ENCODE measurements at places on chromosomes 2 and 18.

DNA sequence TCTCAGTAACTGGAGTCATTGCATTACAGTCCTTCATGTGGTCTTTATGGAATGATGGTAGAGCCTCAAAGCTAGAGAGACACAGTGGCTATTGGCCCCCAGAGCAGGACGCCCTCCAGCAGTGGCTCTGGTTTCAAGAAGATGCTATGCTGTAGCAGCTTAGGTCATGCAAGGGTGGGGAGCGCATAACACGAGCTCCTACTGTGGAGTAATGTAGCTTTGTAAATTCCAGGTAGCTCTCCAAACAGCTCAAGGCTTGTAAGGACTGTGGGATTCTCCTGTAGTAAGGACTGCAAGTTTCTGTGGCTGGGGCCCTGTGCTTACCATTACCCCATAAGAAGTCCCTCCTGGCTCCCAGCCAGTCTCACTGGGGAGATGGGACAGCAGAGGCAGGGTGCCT lies 15.6 kb downstream of the APLF start:
- no peak for DNase-seq

GRCh38 chr2:11550901-11551568 lies 17.2 kb downstream of the GREB1 start:
- no peak for DNase-seq

GRCh38 chr18:42929857-42930256 lies 185.6 kb downstream of the RIT2 start:
- DNase-seq = no peak

- DNase-seq = no peak
Measured at GRCh38 chr18:27372386-27372785, 187.3 kb upstream of the CHST9 start.

- no peak for DNase-seq
Measured at GRCh38 chr18:44799382-44799906, 118.8 kb downstream of the SETBP1 start.

- DNase-seq = no peak
Measured at GRCh38 chr2:96538487-96539214, 2.1 kb downstream of the ARID5A start.

- DNase-seq = no peak
Measured at GRCh38 chr2:18551169-18551568, 9.3 kb downstream of the RDH14 start.

DNA sequence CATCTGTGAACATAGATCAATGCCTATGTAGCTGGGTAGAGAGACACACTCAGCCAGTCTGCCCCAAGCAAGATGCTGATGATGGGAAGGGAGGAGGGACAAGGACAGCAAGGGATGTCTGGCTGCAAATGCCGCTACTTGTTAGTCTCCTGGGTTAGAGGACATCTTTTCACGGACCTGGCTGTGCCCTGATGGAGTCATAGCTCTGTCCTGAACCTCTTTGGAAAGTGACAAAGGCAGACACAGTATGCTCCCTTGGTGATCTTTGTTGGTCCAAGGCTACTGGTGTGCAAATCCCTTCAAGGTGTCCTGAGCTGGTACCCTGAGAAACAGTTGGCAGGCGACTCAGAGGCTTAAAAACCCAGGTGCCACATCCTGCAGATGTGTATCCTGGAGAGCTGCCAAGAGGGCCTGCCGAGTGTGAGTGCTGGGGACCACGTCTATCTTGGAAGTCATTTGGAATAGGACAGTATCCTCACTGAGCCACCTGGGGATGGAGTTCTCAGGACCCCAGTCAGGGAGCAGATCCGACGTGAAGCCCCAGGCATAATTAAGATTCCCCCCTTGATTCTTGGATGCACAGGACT lies 10.8 kb downstream of the FOSL2 start:
- no peak for DNase-seq

- no peak for DNase-seq
Measured at GRCh38 chr2:157303612-157304011, 22.0 kb downstream of the ERMN start.

DNA sequence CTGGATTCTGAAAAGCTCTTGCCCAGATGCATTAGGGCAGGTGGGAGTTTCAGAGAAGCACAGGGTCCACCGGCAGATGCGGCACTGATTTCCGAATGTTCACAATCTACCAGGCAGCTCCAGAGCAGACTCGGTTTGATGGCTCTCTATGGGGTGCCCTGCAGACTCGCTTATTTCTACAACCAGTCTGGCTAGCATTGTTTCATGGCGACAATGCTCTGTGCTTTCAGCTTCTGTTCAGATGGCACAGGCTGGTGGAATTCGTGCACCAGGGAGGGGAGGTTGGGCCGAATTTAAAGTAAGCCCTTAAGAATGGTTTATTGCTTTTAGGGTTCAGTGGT lies 9.9 kb downstream of the MYT1L start:
- DNase-seq = no peak

GRCh38 chr18:44778788-44779187 lies 98.1 kb downstream of the SETBP1 start:
- DNase-seq = no peak
